ENCODE measurements at places on chromosomes 2 and 18. TPM values are rescaled to one million over a fixed set of nuclear protein-coding genes. Genes with fewer than 3 reads are reported as not detected.

DNA sequence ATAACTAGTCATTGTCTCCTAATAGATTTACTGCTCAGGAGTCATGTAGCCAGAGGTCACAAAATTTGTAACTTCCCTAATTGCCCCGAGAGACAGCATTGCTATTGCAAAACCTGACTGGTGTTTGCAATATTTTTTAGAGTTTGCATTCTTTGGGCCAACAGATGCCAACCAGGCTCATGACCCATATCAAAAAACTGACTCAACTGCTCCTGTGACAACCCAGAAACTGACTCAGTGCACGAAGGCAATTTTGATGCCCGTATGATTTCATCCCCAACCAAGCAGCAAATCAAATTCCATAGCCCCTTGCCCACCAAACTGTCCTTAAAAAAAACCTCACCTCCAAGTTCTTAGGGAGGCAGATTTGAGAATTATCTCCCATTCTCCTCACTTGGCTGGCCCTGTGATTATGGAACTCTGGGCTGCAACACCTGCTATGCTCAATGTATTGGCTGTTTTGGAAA, 951.3 kb downstream of the TSN start:
- no peak for DNase-seq

GPR45 gene
- not detected for total RNA-seq

DNA sequence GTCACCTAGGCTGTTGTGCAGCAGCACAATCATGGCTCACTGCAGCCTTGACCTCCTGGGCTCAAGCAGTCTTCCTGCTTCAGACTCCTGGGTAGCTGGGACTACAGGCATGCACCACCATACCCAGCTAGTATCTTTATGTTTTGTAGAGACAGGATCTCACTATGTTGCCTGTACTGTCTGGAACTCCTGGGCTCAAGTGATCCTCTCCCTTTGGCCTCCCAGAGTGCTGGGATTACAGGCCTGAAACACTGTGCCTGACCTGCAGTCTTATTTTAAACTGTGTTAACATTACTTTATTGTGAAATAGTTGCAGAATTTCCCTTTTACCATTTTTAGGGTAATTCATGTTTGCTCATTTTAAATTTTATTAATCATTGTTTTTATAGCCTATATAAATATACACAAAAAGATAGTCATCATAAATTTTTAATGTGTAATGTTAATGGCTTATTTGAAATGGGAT, 24.6 kb downstream of the EML4 start:
- DNase-seq, result no peak

POMC gene
- 3.0 TPM for total RNA-seq

GRCh38 chr2:4047961-4048891, 344.9 kb downstream of the DCDC2C start:
- peak; percentile 38 for DNase-seq

DNA sequence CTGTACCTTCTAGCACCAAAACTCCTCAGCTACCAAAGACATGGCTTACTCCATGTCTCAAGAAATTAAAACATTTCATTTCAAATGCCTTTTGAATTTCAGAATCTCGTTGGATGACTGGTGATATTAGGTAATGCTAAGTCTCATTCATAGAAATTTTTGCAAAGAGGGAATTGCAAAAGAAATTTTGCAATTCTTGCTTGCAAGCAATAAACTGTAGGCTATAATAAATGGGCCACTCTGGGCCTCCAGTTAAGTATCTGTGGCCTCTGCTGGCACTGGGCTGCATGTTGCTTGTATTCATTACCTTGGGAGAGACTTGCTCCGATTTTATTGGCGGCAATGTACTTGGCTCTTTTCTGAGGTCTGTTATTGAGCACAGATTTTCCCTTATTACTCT, 2.8 kb upstream of the LCLAT1 start:
- DNase-seq, result no peak

ZNF142 gene
- 41.8 TPM for total RNA-seq

GRCh38 chr2:10941383-10941782, 29.6 kb downstream of the KCNF1 start:
- no peak for DNase-seq

GRCh38 chr2:186307871-186308270, 178.2 kb upstream of the ZC3H15 start:
- no peak for DNase-seq

- no peak for DNase-seq
Observed at GRCh38 chr18:74217476-74218143, 69.3 kb downstream of the TIMM21 start.

DNA sequence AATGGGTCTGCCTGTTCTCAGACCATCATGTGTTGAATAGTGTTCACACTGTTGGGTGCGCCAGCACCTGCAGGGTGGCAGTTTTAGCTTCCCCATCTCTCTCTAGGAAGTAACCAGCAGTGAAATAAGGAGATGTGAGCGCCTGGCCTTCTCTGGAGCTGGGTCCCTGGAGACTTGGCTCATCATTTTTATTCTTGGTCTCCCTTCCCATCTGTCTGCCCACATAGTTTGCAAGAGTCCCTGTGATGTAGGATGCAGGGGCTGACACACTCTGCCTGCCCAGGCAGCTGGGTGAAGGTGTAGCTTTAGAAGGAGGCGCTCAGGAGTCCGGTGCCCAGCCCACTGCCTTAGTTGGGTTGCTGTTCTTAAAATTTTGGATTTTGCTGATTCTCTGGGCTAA, 172.2 kb downstream of the LDLRAD4 start:
- no peak for DNase-seq

DNA sequence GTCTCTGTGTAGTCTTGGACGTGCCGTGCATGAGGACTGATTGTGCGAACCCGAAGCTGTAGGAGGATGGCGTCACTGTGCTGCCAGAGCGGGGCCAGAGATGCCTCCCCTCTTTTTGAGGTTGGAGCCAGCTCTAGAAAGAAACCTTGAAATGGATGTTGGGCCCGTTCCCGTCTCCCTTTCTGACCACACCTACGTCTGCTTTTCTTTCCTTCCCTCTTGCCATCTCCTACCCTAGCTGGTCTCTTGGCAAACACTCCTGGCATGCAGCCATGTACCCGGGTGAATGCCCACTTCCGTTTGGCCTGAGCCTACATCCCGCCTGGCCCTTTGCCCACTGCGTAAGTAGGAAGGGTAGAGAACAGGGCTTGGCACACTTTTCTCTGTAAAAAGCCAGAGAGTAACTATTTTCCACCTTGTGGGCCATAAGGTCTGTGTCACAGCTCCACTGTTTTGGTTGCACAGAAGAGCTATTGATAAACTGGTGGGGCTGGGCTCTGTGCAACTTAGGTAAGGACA, 37.4 kb downstream of the SH3BP4 start:
- DNase-seq, result no peak

IL18R1 gene
- total RNA-seq, result 24.0 TPM

- no peak for DNase-seq
Observed at GRCh38 chr2:109337221-109337620, 208.2 kb downstream of the SH3RF3 start.

DNA sequence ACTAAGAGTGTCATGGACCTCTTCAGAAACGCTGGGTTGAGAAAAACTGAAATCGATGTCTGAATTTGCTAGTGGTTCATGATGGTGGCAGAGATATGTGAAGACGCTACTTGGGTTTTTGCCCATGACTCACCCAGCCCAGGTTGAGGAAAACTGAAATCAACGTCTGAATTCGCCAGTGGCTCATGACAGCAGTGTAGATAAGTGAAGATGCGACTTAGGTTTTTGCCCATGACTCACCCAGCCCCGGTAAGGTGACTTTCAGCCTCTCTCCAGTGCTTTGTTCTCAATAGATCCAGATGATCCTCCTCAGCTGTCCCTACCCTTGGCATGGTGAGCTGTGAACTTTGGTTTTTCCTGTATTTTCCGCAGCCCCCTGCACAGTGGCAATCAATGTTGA, 105.3 kb upstream of the SIX3 start:
- peak; percentile 63 for DNase-seq

- DNase-seq, result no peak
Observed at GRCh38 chr2:118403658-118404451, 315.6 kb downstream of the INSIG2 start.

GRCh38 chr2:221629468-221629867, 57.4 kb upstream of the EPHA4 start:
- DNase-seq, result no peak

- no peak for DNase-seq
Observed at GRCh38 chr2:219533930-219534661, 9.5 kb downstream of the CHPF start.

DNA sequence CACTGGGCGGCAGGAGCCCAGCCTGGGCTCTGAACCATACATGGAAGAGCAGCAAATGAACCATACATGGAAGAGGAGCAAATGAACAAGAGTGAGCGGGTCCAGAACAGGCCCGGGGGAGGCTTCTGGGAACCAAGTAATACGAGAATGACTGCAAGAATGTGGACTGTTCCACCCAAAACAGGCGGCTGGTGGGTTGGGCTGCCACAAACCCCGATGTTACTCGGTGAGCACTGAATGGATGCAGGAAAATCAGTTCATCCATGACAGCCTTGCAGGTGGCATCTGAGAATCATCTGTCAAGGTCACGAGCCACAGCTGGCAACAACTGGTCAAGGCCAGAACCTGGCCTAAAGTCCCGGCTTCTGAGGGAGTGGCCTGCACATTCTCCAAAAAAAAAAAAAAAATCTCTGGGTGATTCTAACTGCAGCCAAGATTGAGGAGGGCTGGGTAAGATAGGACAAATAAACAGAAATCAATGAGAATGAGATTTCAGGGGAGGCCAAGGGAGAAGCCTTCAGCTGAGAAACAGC, 106.1 kb downstream of the ZNF516 start:
- no peak for DNase-seq

TCF7L1 gene
- 0.08 TPM for total RNA-seq

C2orf81 gene
- total RNA-seq, result 1.2 TPM

CCDC148 gene
- total RNA-seq, result not detected

STEAP3 gene
- not detected for total RNA-seq

GRCh38 chr2:74553892-74554819, at the start of the genes DOK1 and LOXL3:
DOK1 (plus strand) TSS chr2:74554720; CDS start chr2:74554755, 35 bp downstream.
LOXL3 (minus strand) TSS chr2:74553942; CDS start chr2:74552634, 1,308 bp downstream.
- DNase-seq, result peak; percentile 85

BIRC6 gene
- 95.0 TPM for total RNA-seq

DNA sequence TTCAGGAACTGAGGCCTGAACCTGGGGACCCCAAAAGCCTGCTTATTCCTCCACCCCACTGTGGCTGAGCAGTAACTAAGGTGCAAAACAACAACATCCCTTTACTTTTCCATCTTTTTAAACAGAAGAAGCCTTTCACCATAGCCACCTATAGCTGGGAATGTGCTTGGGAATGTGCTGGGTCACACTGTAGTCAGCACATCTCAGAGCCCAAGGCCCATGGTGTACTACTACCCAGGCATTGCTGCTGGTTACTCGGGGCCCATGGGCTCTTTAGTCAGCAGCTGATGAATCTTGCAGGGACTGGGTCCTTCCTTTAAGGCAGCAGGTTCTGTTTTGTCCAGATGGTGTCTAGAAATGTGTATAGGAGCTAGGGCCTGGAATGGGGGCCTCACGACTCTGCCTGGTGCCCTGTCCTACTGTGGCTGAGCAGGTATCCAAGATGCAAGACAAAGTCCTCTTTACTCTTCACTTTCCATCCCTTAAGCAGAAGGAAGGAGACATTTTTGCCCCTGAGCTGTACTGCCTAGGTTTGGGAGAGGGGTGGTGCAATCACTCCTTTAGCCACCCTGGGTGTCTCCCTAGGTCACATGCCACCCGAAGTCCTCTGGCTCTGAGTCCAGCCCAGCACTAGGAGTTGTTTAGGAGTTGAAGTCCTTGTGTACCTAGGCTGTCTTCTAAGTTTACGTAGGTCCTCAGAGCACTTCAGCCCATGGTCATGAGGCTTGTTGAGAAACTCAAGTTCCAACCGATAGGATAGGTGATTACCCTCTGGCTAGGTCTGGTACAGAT, 70.1 kb downstream of the OXER1 start:
- no peak for DNase-seq

CIDEA gene
- not detected for total RNA-seq

CD302 gene
- 0.40 TPM for total RNA-seq

GRCh38 chr18:44828080-44828479, 147.4 kb downstream of the SETBP1 start:
- DNase-seq, result no peak

- no peak for DNase-seq
Observed at GRCh38 chr2:220552790-220553535, 925.5 kb downstream of the SLC4A3 start.

GREB1 gene
- total RNA-seq, result 0.33 TPM

GRCh38 chr2:231927566-231927890, 1.3 kb upstream of the NPPC start:
- peak; percentile 12 for DNase-seq

Measured in activated CD4-positive, alpha-beta memory T cell treated with anti-CD3 and anti-CD28 coated beads, Interleukin-2, amount 10 ng/mL, durations not matched to agents 7 days and 5 days (primary cell).